ENCODE measurements at places on chromosomes 4 and X. TPM values are rescaled to one million over a fixed set of nuclear protein-coding genes. Genes with fewer than 3 reads are reported as not detected.

MEPE gene
- total RNA-seq, result not detected

LRAT gene
- total RNA-seq, result 0.07 TPM

LUZP4 gene
- not detected for total RNA-seq

ASMT gene
- total RNA-seq, result 0.19 TPM

NOCT gene
- 8.4 TPM for total RNA-seq

PFKFB1 gene
- total RNA-seq, result not detected

ABHD18 gene
- total RNA-seq, result 4.0 TPM

ZNF827 gene
- 2.2 TPM for total RNA-seq

UGT2A3 gene
- 0.05 TPM for total RNA-seq

XG gene
- not detected for total RNA-seq

UGT2B15 gene
- total RNA-seq, result 0.14 TPM

VSIG1 gene
- 0.12 TPM for total RNA-seq

MAGEA11 gene
- total RNA-seq, result not detected

CFAP299 gene
- not detected for total RNA-seq

USP17L22 gene
- not detected for total RNA-seq

CENPVL1 gene
- total RNA-seq, result not detected

RNF212 gene
- 0.81 TPM for total RNA-seq

KIAA1210 gene
- total RNA-seq, result not detected

SAGE1 gene
- total RNA-seq, result 0.05 TPM

PPP4R3C gene
- not detected for total RNA-seq

PGAM4 gene
- total RNA-seq, result 0.44 TPM

STPG2 gene
- not detected for total RNA-seq

C4orf51 gene
- total RNA-seq, result not detected

GC gene
- total RNA-seq, result not detected

SLITRK4 gene
- total RNA-seq, result not detected

RAB9B gene
- total RNA-seq, result 0.04 TPM

LRCH2 gene
- total RNA-seq, result 0.05 TPM
